ENCODE measurements at places on chromosomes 2 and 18.

GRCh38 chr2:68907232-68907919 lies 36.2 kb upstream of the BMP10 start:
- DNase-seq, result no peak

DNA sequence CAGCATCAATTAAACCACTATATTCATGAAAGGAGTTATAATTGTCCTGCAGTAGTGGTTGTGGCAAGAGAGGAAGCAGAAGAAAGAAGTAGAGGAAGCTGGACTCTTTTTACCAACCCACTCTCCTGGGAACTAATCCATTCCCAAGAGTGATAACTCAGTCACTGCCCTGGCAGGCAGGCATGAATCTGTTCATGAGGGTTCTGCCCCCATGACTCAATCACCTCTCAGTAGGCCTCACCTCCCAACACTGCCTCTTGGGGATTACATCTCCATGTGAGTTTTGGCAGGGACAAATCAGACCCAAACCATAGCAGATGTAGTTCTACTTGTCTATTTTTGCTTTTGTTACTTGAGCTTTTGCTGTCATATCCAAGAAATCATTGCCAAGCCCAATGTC lies 232.7 kb upstream of the MAP2 start:
- DNase-seq, result no peak

DNA sequence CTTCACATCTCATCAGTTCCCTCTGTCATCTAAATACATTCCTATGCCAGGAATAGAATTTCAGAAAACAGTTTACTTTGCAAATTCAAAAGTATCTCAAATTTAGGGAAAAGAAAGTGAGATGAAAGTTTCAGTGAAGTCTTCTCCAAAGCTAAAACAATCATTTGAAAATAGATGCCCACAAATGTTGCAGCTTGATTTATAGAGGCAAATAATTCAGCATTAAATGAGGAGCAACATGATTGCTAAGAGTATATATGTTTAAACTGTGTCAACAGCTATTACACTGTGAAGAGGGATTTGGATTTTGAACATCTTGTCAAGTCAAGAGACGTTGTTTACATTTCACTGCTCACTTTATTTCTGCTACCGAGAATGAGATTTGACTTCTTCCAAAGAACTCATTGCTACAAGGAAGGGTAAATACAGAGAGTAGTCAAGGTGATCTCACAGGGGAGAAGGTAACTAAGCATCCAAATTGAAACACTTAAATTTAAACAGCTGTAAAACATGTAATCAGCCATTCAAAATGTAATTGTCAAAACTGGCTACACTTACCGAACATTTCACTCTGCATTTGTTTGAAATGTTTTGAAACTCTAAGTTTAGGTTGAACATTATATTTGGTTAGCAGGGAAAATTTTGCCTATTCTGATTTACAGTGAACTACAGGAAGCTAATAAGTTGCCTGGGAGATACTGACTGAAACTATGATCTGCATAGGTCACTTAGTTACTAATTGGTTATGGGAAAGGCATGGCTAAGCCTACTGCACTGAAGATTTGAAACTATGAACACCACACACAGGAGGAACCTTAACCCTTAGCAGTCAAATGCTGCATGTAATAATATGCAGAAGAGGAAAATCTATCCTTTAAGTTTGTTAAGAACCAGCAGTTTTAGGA lies 33.2 kb upstream of the GALNT3 start:
- no peak for DNase-seq

GRCh38 chr2:148521181-148521580 lies 123.4 kb upstream of the EPC2 start:
- no peak for DNase-seq

DNA sequence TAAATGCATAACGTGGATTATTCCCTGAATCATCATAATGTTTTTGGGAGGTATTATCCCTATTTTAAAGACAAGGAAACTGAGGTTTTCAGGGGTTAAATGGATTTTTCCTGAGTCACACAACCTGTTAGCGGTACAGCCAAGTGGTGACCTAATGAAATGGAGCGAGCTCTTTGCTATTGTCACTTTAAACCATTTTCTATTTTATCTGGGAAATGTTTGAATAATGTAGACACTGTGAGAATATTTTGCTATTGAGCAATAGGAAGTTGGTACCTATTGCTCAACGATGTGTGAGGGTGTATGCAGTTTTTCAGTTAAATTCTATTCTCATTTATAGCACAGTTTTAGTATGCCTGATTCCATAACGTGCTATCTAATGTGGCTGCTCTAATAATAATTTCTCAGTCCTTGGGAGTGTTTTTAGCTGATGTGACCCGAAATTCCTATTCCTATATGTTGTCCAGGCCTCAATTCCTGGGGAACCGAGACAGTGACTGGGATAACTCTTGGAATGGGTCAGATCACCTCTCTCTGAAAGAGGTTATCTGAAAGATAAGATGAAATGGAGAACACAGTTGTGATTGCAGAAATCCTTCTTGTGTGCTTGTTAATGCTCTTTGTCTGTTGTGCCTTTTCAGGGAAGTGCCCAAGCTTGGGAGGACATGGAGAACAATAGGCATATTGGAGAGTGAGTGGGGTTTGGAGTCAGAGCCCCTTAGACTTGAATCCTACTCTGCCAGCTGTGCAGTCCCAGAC lies 38.4 kb downstream of the ABCB11 start:
- no peak for DNase-seq

- DNase-seq, result no peak
Observed at GRCh38 chr2:130251535-130251872, 53.3 kb upstream of the TUBA3E start.

- no peak for DNase-seq
Observed at GRCh38 chr2:14340703-14341102, 291.8 kb upstream of the LRATD1 start.

- no peak for DNase-seq
Observed at GRCh38 chr2:33153008-33153407, 206.3 kb downstream of the LTBP1 start.

GRCh38 chr2:217942731-217943335 lies 60.0 kb downstream of the TNS1 start:
- no peak for DNase-seq

DNA sequence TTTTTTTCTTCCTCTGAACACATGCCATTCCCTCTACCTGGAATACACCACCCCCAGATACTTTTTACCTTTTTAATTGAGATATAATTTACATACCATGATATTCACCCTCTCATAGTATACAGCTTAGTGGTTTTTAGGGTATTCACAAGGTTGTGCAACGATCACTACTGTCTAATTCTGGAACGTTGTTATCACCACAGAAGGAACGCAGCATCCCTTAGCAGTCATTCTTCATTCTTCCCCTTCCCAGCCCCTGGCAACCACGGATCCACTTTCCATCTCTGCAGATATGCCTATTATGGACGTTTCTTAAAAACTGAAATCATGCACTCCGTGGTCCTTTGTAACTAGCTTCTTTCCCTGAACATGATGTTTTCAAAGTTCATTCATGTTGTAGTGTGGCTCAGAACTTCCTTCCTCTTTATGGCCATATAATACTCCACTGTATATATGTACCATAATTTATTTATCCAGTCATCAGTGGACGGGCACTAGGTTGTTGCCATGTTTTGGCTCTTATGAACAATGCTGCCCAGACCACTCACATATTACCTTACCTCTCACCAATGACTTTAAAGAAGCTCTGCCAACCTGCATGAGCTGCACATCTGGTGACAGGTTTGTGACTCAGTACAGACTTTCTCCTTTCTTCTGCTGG lies 168.9 kb downstream of the CTIF start:
- no peak for DNase-seq

- no peak for DNase-seq
Observed at GRCh38 chr2:155391613-155392130, 693.2 kb downstream of the KCNJ3 start.

GRCh38 chr18:36593001-36593400 lies 235.8 kb downstream of the TPGS2 start:
- DNase-seq, result no peak

- no peak for DNase-seq
Observed at GRCh38 chr18:58990720-58991119, 126.0 kb downstream of the ZNF532 start.

GRCh38 chr2:108959401-108959800 lies 29.6 kb downstream of the EDAR start:
- no peak for DNase-seq

GRCh38 chr2:102103284-102103683 lies 39.3 kb upstream of the IL1R1 start:
- DNase-seq, result no peak

- no peak for DNase-seq
Observed at GRCh38 chr2:53969285-53969967, 1.4 kb downstream of the PSME4 start.

DNA sequence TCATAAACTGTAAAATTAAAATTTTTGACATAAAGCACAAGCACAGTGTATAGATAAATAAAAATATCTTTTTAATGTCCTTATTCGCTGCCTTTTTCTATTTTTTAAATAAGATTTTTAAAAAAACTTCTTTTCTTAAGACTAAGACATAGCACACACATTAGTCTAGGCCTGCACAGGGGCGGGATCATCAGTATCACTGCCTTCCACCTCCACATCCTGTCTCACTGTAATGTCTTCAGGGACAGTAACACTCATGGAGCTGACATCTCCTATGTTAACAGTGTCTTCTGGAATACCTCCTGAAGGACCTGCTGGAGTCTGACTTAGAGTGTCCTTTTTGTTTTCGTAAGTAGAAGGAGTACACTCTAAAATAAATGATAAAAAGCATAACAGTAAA lies 33.0 kb downstream of the VAPA start:
- DNase-seq, result no peak

GRCh38 chr2:108607706-108608301 lies 73.5 kb downstream of the LIMS1 start:
- no peak for DNase-seq

GRCh38 chr2:158573739-158574138 lies 117.0 kb downstream of the PKP4 start:
- DNase-seq, result no peak

DNA sequence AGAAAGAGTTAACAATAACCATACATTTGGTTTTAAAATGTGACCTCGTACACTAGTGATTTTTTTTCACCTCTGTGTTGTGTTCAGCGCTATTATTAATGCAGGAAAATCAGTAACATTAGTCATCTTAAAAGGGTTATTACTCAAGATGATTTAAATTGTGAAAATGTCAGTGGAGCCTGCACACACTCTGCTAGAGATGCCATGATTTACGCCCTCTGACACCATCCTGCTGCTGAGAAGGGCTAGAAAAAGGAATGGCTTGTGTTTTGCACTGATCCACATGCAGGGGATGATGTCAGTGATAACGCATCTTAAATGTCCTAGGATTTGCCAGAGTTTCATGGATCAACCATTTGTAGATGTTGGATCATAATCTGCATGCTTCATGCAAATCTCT lies 121.3 kb upstream of the BOD1L2 start:
- no peak for DNase-seq

GRCh38 chr2:240840435-240841060 lies 20.5 kb upstream of the KIF1A start:
- DNase-seq, result no peak

GRCh38 chr2:106094131-106094841 lies 99.8 kb downstream of the UXS1 start:
- no peak for DNase-seq

- no peak for DNase-seq
Observed at GRCh38 chr2:108169982-108170625, 69.7 kb upstream of the SULT1C3 start.

DNA sequence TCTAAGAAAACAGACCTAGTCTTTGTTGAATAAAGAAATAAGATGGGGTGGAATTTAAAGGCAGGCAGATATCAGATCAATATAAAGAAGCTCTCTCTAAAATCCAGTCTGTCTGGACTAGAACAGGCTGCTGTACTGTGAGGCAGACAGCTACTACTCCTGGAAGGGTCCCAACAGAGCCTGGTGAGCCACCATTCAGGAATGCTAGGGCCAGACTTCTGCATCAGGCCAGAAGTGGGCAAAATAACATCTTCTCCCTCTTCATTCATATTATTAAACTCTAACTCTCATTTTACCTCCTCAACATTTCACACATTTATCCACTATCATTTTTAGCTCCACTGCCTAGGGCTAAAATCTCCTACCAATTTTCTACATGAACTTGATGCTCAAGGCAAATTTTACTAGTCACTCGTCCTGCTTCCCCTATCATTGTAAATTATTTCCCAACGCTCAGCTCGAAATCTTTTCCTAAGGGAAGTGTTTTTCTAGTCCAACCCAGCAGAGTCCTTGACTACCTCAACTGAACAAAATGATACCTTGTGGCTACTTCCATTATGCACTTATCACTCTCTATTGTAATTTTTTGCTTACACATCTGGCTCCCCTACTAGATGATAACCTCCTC lies 45.2 kb upstream of the GLS start:
- DNase-seq, result no peak

- no peak for DNase-seq
Observed at GRCh38 chr18:74665346-74665745, 67.7 kb downstream of the ZNF407 start.

- DNase-seq, result no peak
Observed at GRCh38 chr2:197838036-197838435, 33.6 kb downstream of the PLCL1 start.

DNA sequence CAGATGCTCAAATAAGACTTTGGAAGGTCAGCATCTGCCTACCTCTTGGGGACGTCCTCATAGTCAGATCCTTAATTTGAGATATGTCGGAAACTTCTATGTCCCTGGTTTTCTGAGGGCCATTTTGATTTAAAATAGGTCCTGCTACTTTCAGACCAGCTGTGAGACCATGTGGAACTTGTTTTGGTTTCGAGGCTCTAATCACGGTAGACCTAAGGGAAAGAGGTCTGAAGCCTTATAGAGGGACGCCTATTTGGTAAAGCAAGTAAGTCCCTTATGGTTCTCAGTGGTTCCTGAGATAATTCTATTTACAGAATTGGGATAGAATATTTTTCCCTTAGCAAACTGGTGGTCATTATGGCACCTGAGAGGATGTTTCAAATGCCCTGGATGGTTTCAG lies 75.1 kb downstream of the RFTN2 start:
- no peak for DNase-seq

- no peak for DNase-seq
Observed at GRCh38 chr2:230906471-230907230, 18.4 kb downstream of the GPR55 start.

DNA sequence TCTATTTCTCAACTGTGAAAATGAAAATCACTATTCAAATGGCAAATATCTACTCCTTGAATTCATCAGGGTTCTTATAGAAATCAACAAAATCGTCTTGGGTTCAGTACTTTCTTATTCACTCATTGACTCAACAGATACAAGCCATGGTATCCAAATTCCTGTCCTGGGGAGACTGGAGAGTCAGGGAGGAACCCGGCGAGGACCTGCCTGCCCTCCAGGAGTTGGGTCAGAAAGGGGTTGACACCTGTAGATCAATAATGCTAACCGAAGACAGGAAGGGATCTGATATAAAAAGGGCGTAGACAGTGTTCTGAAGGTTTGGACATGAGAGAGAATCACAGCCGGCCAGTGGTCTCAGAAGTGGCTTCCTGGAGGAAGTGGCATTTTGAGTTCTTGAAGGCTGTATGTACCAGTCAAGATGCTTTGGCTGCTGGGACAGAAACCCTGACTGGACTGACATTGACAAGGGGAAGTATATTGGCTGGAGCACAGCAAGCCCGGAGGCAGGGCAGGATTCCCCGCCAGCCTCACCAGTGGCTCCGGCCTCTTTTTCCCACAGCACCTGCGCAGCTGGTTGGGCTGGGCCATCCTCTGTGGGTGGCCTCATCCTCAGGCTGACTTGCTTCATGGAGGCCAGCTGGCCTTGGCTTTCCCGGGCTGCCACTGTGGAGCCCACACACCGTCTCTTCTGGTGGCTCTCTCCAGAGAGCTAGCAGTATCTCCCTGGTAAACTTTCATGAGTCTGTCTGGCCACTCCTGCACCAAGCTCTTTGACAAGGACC lies 3.0 kb downstream of the LRRFIP1 start:
- no peak for DNase-seq
